ENCODE measurements at places on chromosomes 7 and 10.

DNA sequence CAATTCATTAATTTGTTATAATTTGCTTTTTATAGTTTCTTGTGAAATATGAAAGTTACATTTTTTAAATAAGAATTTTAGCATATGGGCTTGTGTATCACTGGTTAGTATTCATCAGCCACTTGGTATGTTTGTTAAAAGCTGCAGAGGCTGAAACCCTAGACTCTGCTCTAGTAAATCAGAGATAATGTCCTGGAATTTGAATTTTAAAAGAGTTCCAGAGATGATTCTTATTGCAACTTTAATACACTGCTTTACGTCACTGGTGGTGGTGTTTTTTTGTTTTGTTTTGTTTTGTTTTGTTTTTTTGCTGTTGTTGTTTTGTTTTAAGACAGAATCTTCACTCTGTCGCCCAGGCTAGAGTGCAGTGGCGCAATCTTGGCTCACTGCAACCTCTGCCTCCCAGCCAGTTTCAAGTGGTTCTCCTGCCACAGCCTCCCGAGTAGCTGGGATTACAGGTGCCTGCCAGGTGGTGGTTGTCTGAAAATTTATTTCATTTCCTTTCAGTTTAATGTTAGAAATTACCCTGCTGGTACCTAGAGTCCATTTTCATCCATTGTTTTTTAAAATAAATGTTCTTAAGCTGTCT lies 43.8 kb downstream of the PTPN12 start:
- DNase-seq = no peak

DNA sequence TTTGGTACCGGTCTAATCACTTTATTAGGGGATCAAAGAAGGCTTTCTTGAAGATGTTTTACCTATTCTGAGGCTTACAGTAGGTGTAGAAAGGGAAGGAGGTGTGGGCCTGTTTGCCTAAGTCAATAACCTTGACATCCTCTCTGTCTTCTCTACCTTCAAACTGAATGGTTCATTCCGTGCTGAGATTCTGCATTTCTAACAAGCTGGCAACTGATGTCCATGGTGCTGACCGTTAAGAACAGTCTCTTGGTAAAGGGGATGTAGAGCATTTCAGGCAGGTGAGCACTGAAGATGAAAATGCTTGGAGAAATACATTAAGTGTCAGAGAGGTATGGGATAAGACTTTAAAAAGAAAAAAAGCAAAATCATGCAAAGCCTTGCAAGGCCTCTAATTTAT lies 51.5 kb upstream of the DGKB start:
- DNase-seq = no peak

GRCh38 chr7:13915891-13916290 lies 73.6 kb downstream of the ETV1 start:
- no peak for DNase-seq

GRCh38 chr10:104479906-104480593 lies 126.4 kb downstream of the CFAP58 start:
- DNase-seq = no peak

DNA sequence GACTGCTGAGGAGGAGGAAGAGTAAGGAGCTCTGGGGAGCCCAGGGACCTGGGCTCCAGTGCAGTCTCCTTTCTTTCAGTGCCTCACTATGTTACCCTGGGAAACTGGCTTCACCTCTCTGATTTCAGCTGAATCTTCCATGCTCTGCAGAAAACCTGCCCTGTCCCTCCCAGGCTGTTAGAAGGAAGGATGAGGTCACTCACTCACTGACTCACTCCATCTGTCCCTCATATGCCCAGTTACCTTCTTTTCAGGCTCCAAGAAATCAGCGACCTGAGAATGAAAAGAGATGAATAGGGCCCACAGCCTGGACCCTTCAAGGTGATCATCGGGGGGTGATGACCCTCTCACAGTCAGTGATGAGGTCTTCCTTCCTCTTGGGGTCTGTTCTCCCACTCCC lies 481 bp downstream of the SFTPA2 start:
- no peak for DNase-seq

DNA sequence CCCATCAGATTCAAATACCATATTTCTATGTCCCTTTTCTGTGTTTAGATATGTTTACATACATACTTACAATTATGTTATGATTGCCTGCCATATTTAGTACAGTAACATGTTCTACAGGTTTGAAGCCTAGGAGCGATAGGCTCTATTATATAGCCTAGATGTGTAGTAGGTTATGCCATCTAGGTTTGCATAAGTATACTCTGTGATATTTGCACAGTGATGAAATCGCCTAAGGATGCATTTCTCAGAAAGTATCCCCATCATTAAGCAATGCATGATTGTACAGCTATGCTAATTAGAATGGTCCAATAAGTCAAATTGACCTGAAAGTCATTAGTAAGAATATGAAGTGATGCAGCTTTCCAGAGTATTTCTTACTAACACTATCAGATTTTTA lies 1171.7 kb upstream of the LRRTM3 start:
- no peak for DNase-seq

GRCh38 chr10:52454491-52454890 lies 140.4 kb downstream of the DKK1 start:
- no peak for DNase-seq

GRCh38 chr7:150358433-150358832 lies 10.2 kb upstream of the REPIN1 start:
- no peak for DNase-seq

DNA sequence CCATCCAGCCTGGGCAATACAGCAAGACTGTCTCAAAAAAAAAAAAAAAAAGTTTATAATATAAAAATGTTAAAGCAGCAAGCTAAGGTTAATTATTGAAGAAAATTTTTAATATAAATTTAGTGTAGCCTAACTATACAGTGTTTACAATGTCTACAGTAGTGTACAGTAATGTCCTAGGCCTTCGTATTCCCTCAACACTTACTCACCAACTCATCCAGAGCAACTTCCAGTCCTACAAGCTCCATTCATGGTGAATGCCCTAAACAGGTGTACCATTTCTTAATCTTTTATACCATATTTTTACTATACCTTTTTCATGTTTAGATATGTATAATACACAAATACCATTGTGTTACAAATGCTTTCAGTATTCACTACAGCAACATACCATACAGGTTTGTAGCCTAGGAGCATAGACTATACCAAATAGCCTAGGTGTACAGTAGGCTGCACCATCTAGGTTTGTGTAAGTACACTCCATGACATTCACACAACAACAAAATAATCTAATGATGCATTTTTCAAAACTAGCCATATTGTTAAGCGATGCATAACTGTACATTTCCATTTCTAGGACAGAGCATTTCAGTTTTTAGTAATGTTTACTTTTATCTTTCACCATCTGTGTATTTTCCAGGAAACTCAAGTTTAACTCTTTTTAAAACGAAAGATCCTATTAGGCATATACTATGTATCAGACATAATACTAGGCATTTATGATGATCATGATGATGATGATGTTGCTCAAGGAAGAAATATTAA lies 43.3 kb downstream of the CNOT4 start:
- DNase-seq = no peak

- DNase-seq = no peak
These were observed 11.7 kb downstream of the SRPK2 start for GRCh38 chr7:105376908-105377533.

DNA sequence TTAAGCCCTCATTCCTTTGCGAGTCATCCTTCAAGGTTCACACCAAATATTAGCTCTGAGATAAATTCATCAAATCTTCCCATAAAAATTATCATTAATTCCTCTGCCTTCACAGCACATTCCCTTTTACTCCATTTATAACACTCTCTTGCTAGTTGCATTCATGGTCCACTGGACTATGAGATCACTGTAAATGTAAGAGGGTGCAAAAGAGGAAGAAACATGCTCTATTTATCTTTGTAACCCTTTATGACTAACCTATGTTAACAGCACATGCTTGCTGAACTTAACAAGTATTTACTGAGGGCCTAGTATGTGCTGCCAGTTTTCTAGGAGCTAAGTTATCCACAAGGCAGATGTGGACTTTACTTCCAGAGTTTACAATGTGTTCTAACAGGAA lies 86.7 kb upstream of the TMEM168 start:
- DNase-seq = no peak
